Stimulated activated CD4-positive, alpha-beta T cell treated with anti-CD3 and anti-CD28 coated beads, Interleukin-1b, Interleukin-23, amount 100 ng/mL, for 1 hour (primary cell): ENCODE measurements at places on chromosomes 12 and 14.
A peak's percentile ranks its signal among the peaks of the same experiment; 100 is the strongest.

- DNase-seq, result no peak
Measured at GRCh38 chr14:30420515-30420914, 138.4 kb upstream of the G2E3 start.

GRCh38 chr12:104056419-104056972 is 6.5 kb upstream of the GLT8D2 start:
- DNase-seq, result no peak

DNA sequence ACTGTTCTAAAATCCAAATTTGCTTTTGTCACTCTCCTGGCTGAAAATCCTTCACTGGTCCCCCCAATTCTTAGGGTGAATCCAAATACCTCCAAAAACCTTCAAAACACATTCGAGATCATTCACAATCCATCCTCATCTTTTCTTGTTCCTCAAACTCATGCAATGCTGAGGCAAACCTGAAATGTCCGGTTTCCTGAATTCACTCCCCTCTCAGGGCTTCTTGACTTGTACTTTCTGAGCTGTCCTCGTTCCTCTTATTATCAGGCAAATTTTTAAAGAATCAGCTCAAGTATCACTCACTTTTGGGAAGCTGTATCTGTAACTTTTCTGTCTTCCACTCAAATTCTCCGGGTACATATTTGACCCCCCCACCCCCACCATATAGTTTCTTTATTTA is 84.9 kb upstream of the DUSP6 start:
- DNase-seq, result no peak

DNA sequence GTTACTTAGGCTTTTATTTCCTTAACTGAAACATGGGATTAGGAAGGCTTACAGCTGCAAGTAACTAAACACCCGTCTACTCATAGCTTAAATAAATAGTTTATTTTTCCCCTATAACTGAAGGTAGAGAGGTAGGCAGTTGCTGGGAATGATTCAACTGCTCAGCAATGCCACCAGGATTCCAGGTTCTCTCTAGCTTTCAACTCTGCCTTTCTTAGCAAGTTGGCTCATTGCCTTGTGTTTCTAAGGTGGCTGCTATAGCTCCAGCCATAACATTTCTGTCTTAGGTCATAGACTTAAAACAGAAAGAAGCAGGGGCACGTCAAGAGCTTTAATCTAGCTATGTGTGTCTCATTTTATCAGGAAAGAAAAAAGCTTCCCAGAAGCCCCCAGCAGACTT is 103.7 kb upstream of the MDM1 start:
- no peak for DNase-seq

GRCh38 chr12:103771466-103771865 is 69.6 kb downstream of the NT5DC3 start:
- DNase-seq, result no peak

GRCh38 chr14:101780390-101780789 is 18.9 kb downstream of the PPP2R5C start:
- DNase-seq, result no peak

DNA sequence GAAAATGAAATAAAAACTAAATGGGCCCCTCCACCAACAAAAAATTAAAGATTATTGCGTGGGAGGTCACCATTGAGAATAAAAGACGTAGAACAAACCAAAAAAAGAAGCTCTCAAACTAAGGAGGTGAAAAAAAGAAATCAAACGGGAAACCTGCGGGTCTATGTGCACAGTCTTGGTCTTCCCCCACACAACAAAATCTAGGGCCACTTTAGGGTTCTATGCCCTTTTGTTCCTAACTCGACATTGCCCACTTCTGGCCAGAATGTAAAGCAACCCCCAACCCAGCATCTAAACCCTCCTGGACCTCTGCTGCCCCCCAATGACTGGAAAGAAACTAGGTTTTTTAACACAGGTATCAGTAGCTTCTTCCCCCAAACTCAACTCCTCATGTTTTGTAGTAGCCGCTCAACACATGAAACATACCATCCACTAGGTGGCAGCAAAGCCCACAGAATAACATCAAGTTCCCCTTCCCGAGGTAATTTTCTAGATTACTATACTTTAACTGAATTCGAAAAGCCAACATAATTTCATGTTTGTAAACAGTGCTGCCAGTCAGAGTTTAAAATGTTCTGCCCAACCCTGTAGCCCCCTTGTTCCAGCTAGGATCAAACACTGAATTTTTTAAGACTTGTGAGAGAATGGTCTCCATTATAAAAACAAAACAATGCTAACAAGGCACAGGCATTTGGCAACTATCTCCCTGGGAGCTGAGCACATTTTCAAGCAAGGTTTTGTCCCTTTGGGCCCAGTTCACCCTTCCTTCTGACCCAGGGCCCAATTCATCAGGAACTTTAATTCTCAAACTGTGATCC is 18.7 kb downstream of the DAD1 start:
- peak; percentile 81 for DNase-seq

DNA sequence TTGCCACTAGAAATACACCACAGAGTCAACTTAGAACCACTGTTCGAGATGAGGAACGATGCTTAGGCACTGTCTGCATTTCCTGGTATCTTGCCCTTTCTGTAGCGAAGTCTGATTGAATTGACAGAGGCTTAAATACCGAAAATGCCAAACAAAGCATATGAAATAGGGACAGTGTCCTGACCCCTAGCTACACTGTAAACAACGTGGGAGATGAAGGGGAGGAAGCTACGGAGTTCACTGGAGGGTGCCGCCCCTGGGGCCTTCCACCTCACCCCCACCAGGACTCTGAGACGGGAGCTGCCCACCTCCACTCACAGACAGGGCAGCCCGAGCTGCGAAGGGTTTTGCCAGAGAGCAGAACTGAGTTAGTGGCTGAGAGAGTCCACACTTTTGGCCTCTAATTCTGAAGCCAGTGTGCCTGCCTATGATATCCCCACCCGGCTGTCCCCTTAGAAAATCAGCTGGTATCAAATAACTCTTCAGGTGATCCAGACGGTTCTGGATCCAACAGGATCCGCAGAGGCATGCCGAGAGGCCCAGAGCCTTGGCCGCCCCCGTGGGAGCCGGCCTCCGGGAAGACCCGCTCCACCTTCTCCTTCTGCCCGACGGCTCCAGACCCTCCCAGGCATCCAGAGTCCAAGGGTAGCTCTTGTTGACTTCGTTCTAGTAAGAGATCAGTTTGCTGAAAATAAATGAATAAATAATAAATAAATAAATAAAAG is 230.7 kb upstream of the DIO3 start:
- DNase-seq, result no peak

DNA sequence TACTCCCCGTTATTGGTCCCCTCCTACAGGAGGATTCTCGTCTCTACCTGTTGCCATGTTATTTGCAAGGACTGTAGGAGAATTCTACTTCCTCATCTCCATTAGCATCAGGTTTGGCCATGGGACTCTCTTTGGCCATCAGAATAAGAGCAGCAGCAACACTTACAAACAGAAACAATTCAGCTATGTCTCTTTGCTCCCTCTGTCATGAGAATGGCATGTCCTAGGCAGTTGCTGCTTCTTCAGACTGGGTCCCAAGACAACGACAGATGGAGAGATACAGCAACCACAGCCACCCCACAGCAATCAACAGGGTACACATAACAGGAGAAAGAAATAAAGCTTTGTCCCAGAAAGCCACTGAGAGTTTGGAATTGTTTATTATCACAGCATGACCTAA is 19.7 kb downstream of the SLC41A2 start:
- no peak for DNase-seq

DNA sequence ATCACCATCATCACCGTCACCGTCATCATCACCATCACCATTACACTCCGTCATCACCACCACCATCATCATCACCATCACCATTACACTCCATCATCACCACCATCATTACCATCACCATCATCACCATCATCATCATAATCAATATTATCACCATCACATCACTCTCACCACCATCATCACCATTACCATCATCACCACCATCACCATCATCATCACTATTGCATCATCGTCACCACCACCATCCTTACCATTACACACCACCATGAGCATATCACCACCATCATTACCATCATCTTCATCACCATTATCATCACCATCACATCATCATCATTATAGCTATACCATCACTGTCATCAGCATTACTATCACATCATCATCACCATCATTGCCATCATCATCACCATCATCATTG is 93.7 kb downstream of the KIF26A start:
- no peak for DNase-seq
